Glutamatergic neuron (in vitro differentiated cells): ENCODE measurements at places on chromosomes 5 and 9. TPM values are rescaled to one million over a fixed set of nuclear protein-coding genes. Genes with fewer than 3 reads are reported as not detected.

DNA sequence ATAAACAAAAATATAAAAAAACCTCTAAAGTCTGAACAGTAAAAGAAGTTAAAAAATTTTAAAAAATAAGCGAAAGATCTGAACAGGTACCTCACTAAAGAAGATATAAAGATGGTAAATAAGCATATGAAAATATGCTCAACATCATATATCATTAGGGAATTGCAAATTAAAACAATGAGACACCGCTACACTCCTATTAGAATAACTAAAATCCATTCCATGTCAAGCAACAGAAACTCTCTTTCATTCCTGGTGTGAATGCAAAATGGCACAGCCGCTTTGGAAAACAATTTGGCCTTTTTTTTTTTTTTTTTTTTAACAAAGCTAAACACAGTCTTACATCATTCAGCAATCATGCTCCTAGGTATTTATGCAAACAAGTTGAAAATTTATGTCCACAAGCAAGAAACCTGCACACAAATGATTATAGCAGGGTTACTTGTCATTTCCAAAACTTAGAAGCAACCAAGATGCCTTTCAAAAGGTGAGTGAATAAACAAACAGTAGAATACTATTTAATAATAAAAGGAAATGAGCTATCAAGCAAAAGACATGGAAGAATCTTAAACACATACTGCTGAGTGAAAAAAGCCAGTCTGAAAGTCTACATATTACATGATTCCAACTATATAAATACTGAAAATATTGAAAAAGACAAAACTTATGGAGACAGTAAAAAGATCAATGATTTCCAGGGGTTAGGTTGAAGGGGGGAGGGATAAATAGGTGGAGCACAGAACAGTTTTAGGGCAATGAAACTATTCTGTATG lies 22.1 kb downstream of the ANXA1 start:
- H3K27ac ChIP-seq = no peak overlapping the region
- no peak overlapping the region for H3K4me3 ChIP-seq
- no peaks in the 10 kb centered on the region for H3K36me3 ChIP-seq
- no peak for DNase-seq

SLC25A2 gene
- 1.9 TPM for total RNA-seq

DNA sequence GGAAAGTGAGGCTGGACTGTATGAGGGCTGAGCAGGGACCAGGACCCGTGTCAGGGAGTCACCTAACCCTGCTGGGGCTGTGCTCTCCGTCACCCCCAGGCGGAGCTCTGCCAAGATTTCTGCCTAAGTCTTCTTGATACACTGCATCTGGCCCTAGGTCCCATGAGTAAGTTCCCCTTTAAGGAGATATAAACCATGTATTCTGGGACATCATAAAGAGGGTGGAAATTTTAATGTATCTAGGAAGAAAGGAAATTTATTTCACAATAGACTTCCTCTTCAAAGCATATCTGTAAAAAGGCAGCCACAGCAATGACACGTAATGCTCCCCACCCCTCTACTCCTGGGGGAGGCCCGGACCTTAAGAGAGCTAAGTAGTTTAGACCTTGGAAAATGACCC lies 183.4 kb downstream of the FBXL7 start:
- peak; percentile 63 for DNase-seq
- no peak overlapping the region for H3K4me3 ChIP-seq
- no peaks in the 10 kb centered on the region for H3K27me3 ChIP-seq
- peaks cover 9% of the 10 kb centered on the region for H3K4me1 ChIP-seq
- H3K36me3 ChIP-seq = peaks cover 4% of the 10 kb centered on the region

- no peaks in the 10 kb centered on the region for H3K4me1 ChIP-seq
- no peaks in the 10 kb centered on the region for H3K36me3 ChIP-seq
- H3K27ac ChIP-seq = no peak overlapping the region
- H3K27me3 ChIP-seq = peaks cover 4% of the 10 kb centered on the region
- no peak overlapping the region for H3K4me3 ChIP-seq
These were observed 270.2 kb downstream of the KDM4C start for GRCh38 chr9:7027996-7028395.

DNA sequence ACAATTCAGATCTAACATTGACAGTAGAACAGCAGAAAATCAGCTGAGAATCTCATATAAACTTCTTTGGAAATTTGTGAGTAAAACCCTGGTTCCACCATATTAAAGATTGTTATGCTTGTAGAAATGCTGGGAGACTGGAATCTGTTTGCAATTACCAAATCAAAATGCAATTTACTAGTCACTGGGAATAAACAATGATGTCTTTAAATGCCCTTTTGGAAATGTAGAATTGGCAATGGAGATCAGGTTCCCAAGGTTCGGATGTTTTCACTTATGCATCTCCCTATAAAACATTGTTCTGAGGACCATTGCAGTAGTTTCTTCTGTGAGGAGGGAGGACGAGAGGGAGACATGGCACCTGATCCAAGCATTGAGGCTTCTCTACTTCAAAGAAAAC lies 384.4 kb downstream of the TMEM167A start:
- no peaks in the 10 kb centered on the region for H3K36me3 ChIP-seq
- H3K27me3 ChIP-seq = no peaks in the 10 kb centered on the region
- no peak overlapping the region for H3K27ac ChIP-seq
- no peak overlapping the region for H3K4me3 ChIP-seq
- no peak for DNase-seq
- no peaks in the 10 kb centered on the region for H3K4me1 ChIP-seq

HTR1A gene
- 1.2 TPM for total RNA-seq

ARL14EPL gene
- total RNA-seq = not detected

DNA sequence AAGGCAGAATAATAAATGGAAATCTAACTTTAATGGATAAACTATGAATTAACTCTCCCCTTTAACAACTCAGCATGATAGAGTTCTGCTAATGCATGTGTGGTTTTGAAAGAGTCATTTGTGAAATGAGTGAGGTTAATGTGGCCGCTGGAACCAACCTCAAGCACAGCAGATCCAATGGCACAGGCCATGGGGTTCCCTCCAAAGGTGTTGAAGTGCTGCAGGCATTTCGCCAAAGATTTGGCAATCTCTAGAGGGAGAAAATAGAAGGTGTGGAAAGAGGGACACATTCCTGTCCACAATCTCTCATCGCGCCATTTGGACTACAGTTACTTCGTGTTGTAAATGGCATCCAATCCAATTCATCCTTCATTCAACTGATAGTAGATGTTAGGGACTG lies 35.0 kb downstream of the AGXT2 start:
- no peak overlapping the region for H3K4me3 ChIP-seq
- H3K4me1 ChIP-seq = peaks cover 6% of the 10 kb centered on the region
- H3K27ac ChIP-seq = no peak overlapping the region
- H3K27me3 ChIP-seq = no peaks in the 10 kb centered on the region
- no peak for DNase-seq
- H3K36me3 ChIP-seq = no peaks in the 10 kb centered on the region

DNA sequence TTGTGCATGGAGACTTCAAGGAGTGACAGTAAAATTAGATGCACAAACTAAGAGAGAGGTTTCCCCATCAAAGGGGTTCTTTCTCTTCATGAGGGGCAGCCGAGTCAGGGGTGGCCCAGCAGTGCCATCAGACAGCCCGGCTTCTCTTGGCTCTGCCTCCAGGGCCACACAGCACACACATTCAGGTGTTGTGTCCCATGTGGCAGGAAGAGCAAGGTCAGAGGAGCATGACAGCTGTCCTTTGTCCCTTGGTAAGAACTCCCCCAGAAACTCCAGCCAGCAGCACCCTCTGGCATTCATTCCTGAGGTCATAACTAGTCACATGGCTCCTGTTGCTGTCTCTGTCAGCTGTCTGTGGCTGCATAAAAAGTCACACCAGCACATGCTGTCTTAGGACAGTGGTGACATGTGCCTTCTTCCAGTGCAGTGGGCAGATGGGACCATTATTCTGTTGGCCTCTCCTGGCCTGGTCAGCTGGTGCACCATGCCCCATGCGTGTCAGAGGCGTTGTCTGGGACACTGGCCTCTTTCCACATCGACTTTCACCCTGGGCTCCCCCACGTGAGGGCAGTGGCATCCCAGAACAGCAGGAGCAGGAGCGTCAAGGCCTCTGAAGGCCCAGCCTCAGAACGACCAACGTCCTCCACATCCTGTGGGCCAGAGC lies 78.4 kb upstream of the OTULINL start:
- H3K27me3 ChIP-seq = peaks cover 9% of the 10 kb centered on the region
- peaks cover 5% of the 10 kb centered on the region for H3K4me1 ChIP-seq
- no peak overlapping the region for H3K27ac ChIP-seq
- no peak for DNase-seq

UCK1 gene
- total RNA-seq = 24.8 TPM

GRCh38 chr5:103224118-103224893 lies 34.3 kb upstream of the MACIR start:
- peak; percentile 29 for DNase-seq
- H3K4me3 ChIP-seq = no peak overlapping the region
- no peaks in the 10 kb centered on the region for H3K4me1 ChIP-seq
- no peaks in the 10 kb centered on the region for H3K27me3 ChIP-seq

DNA sequence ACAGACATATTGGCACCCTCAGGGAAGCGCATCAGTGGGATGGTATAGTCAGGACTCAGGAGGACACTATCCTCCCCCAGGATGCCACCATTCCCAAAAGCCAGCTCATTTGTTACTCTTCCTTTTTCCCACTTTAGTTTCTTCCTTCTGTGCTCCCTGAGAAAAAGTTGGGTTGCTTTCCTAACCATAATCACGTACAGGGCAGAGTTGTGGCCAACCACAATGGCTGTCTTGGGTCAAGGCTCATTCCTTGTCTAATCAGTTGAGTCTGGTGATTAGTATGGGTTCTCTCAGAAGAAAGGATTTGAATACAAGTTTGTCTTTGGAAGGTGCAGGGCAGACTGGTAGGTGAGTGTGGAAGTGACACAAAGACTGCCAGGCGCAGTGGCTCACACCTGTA lies 26.6 kb upstream of the ATP6V1G1 start:
- peaks cover 4% of the 10 kb centered on the region for H3K27me3 ChIP-seq
- H3K36me3 ChIP-seq = peaks cover under 1% of the 10 kb centered on the region
- H3K4me1 ChIP-seq = peaks cover 4% of the 10 kb centered on the region
- H3K4me3 ChIP-seq = no peak overlapping the region

GRCh38 chr5:90020575-90021538 lies 388.7 kb downstream of the CETN3 start:
- no peaks in the 10 kb centered on the region for H3K27me3 ChIP-seq
- DNase-seq = no peak
- no peak overlapping the region for H3K4me3 ChIP-seq
